Renal pelvis (tissue), 12 donors: ENCODE measurements at places on chromosomes 2 and 18. TPM values are rescaled to one million over a fixed set of nuclear protein-coding genes. Genes with fewer than 3 reads are reported as not detected.

GPR55 gene
- 0.18 TPM for polyA plus RNA-seq

MC5R gene
- polyA plus RNA-seq = 0.13 TPM

CDK5R2 gene
- polyA plus RNA-seq = 0.13 TPM

GRCh38 chr18:78108554-78108953 lies 858.9 kb downstream of the GALR1 start:
- no peak for DNase-seq

APCDD1 gene
- 132 TPM for polyA plus RNA-seq

GRCh38 chr2:205696927-205697441 lies 14.7 kb downstream of the NRP2 start:
- no peak for DNase-seq

KCNE4 gene
- 13.5 TPM for polyA plus RNA-seq

DNA sequence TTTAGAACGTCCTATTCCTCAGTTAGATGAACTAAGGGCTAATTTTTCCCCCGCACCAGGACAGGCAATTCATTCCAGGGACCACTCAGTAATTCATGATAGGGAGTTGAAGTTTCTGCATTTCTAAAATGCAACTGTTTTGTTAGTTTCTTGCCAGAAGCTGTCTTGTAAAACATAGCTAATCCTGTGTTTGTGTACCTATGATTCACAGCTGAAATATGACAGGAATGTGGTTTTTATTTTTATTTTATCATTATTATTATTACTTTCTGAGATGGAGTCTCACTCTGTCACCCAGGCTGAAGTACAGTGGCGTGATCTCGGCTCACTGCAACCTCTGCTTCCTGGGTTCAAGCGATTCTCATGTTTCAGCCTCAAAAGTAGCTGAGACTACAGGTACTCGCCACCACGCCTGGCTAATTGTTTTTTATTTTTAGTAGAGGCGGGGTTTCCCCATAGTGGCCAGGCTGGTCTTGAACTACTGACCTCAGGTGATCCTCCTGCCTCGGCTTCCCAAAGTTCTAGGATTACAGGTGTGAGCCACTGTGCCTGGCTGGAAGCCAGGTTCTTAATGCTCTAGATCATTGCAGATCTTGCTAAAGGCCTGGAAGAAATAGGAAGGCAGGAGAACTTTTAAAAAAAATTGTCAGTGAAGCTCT lies 154.8 kb upstream of the FHL2 start:
- no peak for DNase-seq

DNA sequence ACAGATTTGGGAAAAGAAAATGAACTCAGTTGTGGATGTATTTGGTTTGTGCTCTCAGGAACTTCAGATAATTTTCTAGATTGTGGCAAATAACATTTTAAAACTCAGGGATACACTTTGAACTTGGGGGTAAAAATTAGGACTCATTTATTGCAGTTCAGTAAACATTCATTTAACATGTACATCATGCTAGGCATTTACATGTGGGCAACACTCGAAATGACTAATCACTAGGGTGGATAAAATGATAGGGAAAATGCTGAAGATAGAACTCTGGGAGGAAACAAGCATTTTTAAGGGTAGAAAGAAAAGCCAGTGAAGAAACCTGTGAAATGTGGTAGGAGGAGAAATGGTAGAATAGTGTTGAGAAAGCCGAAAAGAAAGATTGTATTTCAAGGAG lies 7.8 kb downstream of the FAM117B start:
- DNase-seq = no peak

TCF23 gene
- 0.50 TPM for polyA plus RNA-seq

LHCGR gene
- 0.70 TPM for polyA plus RNA-seq

DNA sequence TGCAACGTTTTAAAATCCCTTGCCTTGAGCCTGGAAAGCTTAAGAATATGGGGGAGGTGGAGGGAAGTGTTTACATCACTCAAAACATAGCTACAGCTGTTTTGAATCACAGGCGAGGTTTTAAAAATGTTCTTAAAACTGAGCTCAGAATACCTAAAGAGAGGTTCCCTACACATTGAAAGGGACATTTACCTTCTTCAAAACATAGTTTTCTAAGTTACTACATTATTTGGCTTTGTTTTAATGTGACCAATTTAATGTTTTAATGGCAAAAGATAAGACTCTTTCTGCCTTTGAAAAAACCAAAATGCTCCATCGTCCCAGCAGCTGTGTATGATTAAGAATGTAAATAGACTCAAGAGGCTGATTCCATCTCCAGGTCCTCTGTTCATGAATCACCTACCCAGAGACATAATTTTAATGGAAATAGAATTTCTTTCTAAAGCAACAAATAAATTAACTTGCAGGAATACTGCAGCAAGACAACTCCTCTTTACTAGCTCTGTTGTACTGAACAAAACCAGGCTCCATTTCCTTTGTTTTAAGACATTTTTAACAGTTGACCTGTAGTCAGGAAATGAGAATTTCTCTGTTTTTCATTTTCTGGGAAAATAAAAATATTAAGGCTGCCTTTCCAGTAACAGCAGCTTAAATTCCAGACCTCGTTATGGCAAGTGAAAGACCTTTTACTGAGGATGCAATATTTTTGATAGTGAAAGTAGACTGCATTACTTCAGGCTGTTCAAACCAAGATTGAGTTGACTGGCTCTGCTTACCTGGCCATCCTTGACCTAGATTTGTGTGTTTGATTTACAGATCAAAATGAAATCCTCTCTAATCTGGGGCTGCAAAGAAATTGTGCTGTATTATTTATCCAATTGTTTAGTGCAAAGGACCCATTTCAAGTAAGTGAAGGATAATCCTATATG lies 33.7 kb upstream of the WDR75 start:
- peak; percentile 40 for DNase-seq

GRCh38 chr2:60533101-60534051 lies 20.1 kb downstream of the BCL11A start:
- DNase-seq = no peak

GRCh38 chr2:11145350-11145749 lies 9.9 kb upstream of the SLC66A3 start:
- no peak for DNase-seq

GRCh38 chr2:88919087-88919738 lies 227.7 kb downstream of the RPIA start:
- DNase-seq = no peak

GRCh38 chr2:37875403-37875906 lies 49.6 kb upstream of the RMDN2 start:
- no peak for DNase-seq
